Astrocyte of the spinal cord (primary cell): ENCODE measurements at places on chromosomes 3 and 15.

DNA sequence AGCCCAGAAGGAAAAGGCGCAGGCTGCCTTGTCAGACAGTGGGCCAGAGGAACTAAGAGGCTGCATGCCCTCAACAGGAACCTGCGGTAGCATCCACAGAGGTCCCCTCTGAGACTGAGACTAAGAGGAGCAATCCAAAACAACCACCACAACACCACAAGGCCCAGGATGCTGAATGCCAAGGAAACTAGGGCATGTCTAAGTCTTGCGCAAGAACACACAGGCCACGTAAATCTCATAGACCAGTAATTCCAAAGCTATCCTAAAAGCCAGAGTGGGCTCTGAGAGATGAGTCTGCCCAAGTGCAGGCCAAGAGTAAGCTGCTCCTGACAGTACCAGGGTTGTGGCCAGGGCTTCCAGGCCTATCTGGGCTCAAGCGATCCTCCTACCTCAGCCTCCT, 12.9 kb downstream of the MON1A start:
- no peak for DNase-seq

- DNase-seq = peak; percentile 14
These were observed 165.2 kb upstream of the MYRIP start for GRCh38 chr3:39644176-39644575.

DNA sequence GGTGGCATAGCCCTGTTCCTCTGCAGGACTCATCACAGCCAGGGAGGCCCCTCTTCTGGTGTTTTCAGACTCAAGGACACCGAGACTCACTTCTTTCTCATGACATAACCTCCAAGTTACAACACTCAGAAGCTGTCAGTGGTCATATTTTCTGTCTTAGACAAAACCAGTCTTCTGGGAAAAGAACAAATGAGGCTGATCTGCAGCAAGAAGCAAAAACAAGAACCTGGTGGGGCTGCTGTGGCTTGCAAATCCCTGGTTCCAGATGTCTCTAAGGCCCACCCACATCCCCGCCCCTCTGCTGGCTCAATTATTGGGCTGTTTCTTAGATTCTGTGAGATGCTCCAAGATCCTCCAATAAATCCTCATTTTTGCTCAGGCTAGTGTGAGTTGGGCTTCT, 16.6 kb upstream of the LOXL1 start:
- DNase-seq = no peak

DNA sequence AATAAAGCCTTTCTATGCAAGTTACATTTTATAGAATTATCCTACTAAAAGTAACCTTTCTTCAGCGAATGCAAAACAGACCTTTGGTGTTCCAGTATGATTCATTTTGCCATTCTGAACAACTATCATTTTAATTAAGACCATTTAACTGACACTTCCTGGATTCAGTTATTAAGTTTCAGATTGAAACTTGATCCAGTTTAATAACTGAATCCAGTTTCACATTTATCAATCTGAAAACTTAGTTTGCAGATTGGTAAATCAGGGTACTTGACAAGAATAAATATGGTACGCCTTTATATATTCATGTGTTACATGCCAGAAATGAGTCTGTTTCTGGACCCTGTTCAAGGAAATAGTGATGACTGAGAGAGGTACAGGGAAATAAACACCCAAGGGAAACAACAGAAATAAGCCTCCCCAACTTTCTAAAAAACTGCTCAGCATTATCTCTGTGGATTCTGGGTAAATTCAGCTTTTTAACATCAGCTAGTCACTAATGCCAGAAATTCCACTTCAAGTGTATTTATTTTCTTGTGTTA, 23.3 kb upstream of the NFKBIZ start:
- DNase-seq = peak; percentile 31

DNA sequence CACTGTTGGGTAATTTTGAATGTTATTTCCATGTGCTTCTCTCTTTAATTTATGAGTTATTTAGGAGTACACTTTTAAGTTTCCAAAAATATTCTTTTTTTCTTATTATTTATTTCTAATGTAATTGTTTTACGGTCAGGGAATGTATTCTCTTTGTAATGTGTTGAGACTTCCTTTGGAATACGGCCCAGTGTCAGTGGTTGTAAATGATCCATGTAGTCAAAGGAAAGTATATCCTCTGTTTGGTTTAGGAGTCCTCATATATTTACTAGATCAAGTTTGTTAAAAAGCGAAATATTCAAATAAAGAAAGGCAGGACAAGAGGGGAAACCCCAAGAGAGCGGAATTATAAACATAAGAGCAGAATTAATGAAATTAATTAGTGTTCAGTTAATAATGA, 49.0 kb upstream of the ADGRG7 start:
- no peak for DNase-seq

DNA sequence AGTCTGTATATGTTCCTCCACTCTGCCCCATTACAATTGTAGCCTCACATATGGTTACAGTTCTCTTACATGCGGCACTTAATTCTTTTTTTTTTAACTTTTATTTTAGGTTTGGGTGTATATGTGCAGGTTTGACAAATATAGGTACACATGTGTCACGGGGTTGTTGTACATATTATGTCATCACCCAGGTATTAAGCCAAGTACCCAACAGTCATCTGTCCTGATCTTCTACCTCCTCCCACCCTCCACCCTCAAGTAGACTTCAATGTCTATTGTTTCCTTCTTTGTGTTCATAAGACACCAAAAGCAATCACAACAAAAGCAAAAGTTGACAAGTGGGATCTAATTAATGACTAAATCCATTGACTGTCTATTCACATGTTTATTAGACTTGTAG, 144.6 kb upstream of the TP63 start:
- DNase-seq = no peak

GRCh38 chr3:33278163-33278562, 921 bp downstream of the FBXL2 start:
- peak; percentile 19 for DNase-seq

DNA sequence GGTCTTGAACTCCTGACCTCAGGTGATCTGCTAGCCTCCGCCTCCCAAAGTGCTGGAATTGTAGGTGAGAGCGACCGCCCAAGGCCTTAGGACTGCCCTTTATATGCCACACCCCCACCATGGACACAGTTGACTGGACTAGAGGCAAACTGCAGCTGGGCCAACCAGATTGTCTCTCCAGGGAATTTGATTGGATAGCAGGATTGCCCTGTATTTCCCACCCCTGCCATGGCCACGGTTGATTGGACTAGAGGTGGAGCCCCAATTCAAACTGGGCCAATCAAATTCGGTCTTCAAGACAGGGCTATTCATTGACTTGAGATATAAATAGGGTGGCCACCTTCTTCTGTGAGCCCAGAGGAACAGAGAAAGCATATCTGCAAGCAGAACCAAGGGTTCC, 6.9 kb upstream of the CLPX start:
- DNase-seq = no peak

DNA sequence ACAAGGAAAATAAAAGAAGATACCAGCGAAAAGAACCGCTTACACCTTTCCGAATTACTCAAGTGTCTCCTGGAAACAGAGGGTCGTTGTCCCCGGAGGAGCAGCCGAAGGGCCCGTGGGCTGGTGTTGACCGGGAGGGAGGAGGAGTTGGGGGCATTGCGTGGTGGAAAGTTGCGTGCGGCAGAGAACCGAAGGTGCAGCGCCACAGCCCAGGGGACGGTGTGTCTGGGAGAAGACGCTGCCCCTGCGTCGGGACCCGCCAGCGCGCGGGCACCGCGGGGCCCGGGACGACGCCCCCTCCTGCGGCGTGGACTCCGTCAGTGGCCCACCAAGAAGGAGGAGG, 325 bp downstream of the ALCAM start:
- DNase-seq = no peak

GRCh38 chr3:191262650-191263049, 63.6 kb downstream of the OSTN start:
- DNase-seq = no peak

- DNase-seq = no peak
These were observed 92.4 kb upstream of the CGNL1 start for GRCh38 chr15:57283774-57284503.

GRCh38 chr3:13277860-13278531, 142.1 kb downstream of the NUP210 start:
- no peak for DNase-seq
